ENCODE measurements at places on chromosomes 16 and 17.
A peak's percentile ranks its signal among the peaks of the same experiment; 100 is the strongest.

GRCh38 chr17:14302091-14302430 is 1.2 kb downstream of the HS3ST3B1 start:
- no peak for DNase-seq

DNA sequence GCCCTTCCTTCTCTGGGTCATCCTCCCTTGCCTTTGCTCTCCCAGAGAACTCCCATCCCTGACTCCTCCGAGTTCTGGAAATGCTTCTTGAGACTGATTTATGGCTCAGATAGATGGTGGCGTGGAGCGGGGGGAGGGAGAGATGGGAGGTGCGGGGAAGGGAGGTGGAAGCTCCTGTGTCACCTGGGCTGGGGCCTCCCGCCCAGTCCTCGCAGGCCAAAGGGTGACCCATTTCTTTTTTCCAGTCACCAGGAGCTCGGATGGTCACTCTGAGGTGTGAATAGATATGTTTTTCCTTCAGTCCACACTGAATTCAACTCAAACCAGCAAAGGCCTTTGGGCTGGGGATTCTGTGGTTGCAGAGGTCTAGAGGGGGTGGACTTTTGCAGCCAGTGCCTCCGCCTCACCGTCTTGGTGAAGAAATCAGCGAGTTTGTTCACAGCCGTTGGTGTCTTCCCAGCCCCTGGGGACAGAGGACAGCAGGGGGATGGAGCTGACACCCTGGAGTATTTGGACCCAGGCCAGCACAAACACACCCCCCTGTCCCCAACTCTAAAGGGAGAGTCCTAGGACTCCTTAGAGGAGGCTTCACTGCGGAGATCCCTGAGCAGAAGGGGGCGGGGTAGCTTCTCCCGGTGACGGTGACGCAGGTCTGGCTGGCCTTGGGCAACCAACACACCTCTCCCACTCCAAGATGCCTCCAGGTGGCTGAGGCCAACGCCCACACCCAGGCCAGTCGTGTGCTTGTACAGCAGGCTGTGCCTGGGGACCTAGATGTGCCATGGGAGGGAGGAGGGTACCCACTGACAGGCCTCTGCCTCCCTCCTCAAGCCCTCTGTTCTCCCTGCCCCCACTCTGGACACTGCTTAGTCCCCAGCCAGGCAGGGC is 80.6 kb downstream of the AMFR start:
- DNase-seq, result no peak

DNA sequence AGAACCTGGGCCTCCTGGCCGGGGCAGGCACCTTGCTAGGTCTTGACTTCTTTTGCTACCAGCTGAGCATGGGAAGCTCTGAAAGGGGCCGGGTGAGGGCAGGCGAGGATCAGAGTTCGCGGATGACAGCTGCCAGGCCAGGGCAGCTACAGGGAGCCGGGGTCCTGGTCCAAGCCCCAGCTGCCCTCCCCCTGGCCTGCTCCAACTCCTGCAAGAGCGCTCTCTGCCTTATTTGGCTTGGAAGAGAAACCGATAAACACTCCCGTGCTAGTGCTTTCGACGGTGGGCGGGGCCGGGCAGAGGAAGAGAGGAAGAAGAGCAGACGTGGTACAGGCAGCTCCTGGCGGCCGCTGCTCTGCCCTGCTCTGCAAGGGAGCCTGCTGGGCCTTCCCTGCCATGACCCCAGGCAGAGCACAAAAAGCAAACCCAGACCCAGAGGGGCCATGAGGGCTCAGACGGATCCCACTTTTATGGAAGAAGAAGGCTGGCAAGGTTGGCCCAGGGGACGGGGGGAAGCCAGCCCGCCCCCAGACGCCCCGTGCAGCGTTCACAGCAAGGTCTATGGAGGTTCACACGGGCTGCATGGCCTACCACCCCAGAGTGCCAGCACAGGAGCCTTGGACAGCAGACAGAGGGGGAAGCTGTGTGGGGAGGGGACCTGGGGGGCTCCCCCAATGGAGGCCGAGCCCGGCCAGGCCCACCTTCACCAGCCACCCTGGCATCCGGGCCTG is 25.6 kb downstream of the PIEZO1 start:
- no peak for DNase-seq

DNA sequence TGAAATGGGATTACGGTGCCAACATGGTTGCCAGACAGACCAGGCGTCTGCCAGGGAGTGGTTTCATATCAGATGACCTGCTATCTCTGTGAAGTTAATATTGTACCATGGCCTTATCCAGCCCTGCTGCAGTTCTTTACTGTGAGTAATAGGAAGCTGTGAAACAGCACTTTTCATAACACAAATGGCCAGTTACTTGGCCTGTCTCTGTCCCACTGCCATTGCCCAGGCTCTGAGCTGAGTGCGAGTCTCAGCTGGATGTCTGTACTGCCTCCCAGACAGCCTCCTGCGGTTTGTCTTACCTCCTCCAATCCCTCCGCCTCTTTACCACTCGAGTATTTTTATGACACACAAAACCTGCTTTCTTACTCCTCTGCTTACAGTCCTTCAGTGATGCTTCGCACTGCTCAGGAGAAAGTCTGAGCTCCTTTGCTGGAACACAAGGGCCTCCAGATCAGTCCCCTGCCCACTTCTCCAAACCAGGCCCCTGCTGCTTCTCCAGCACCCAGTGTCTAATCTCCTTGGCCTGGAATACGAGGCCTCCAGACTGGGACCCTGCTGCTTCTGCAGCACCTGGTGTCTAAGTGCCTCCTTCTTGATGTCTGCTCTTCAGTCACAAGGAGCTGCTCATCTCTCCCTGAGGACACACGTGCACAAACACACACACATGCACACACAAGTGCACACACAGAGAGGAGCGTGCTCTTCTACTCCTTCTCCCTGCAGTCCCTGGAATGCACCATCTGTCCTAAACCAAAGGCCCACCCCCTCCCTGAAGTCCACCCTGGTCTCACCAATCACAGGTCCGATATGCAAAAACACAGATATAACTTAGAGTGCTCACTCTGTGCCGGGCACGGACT is 17.1 kb upstream of the RHOT1 start:
- no peak for DNase-seq

- peak; percentile 33 for DNase-seq
Measured at GRCh38 chr17:40499551-40500189, 1.8 kb downstream of the TNS4 start.

DNA sequence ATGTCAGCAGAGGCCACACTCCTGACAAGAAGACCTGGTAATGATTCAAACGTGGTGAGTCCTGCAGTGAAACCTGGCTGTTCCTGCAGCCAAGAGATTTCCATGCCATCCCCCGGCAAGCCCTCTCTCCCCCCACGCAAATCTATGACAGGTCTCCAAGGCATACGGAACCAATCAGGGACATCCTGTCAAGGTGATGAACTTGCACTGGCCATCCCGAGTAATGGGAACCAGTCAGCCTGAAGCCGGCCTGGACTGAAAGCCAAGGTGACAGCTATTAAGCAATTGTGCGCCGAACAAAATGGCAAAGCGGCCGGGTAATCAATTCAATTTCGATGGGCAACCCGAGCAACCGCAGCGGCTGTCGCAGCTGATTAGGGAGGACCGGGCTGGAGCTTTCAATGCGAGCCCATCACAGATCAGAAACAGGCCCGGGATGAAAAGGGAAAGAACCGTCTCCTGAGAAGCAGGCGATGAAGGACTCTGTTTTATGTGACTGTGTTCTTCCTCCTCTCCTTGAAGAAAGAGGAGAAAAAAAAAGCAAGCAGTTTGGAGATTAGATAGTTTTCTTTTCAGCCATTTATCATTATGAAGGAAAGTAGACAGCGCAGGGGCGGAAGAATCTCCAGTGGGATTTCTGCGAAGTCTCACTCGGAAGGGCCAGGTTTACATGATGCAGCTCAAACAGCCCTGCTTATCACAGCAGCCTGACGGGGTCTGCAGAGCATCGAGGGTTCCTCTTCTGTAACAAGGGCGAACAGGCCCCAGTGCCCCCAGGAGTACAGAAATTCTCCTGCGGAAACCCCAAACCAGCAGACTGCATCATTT is 35.2 kb downstream of the TBX4 start:
- DNase-seq, result no peak

- DNase-seq, result no peak
Measured at GRCh38 chr17:45709728-45710288, 74.3 kb upstream of the CRHR1 start.

DNA sequence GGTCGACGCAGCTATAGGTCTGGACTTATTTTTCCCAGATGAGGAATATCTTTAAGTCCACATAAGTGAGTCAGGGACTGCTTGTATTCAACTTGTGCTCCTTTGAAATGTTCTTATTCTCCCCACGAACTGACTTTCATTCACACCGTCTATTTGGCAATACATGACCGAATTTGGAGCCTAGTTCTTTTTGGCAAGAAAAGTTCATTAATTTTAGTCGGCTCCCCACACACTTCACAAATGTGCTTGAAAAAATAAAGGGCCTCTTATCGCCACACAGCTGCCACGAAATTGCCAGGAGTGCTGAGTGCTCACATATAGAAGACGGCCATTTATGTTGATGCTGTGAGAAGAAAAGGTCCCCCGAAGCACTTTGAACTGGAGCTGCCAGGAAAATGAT is 152.6 kb downstream of the PRKCA start:
- DNase-seq, result no peak

DNA sequence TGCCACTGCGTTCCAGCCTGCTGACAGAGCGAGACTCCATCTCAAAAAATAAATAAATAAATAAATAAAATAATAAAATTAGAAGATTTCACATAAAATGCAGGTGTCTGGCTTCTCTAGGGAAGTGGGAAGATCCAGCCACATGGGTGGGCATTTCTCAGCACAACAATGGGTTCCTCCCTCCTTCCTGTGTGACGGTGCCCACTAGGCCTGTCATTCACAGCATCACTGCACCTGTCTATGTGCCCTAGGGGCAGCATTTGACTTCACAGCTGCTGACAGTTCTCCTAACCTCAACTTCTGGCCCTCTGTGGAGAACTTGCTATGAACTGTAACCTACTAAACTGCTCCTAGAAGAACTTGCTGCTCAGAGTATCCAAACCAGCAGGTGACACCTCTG is 3.0 kb downstream of the ABHD15 start:
- no peak for DNase-seq

GRCh38 chr17:80772906-80773242 is 218.8 kb upstream of the CHMP6 start:
- DNase-seq, result no peak

DNA sequence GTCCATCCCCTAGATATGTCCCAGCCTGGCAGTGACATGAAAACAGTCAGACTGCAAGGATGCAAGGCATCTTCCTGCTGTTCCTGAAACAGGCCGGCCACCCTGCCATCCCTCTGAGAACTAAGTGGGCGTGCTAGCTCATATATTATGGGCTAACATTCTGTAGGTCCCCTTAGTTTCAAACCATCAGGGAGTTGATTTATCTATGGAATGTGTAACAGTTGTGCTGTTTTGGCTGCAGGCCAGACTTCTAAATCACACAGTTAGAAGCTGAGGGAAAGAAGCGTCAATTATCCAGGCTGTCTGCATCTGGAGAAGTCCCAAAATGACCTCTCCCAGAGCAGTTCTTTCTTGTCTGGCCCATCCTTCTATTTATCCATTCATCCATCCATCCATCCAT is 102.7 kb upstream of the DNAH9 start:
- no peak for DNase-seq

GRCh38 chr17:55898195-55898594 is 147.3 kb downstream of the PCTP start:
- no peak for DNase-seq

DNA sequence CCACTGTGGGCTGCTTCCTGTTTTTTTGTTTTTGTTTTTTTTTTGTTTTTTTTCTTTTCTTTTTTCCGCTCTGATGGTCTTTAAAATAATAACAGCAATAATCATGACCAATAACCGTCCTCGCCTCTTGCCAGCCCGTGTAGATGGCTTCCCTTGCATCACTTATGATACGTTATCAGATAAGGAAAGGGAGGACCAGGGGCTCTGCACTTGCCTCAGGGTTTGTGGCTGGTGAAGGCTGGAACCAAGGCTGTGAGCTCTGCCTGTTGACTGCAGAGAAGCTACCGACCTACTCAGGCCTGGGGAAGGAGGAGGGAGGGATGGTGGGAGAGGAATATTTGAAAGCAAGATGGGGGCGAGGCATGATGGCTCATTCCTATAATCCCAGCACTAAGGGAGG is 114.0 kb upstream of the SDK2 start:
- DNase-seq, result no peak
